Stimulated activated CD4-positive, alpha-beta T cell treated with anti-CD3 and anti-CD28 coated beads, Interleukin-1b, Interleukin-23, amount 100 ng/mL, for 1 hour (primary cell): ENCODE measurements at places on chromosomes 6 and 20.

DNA sequence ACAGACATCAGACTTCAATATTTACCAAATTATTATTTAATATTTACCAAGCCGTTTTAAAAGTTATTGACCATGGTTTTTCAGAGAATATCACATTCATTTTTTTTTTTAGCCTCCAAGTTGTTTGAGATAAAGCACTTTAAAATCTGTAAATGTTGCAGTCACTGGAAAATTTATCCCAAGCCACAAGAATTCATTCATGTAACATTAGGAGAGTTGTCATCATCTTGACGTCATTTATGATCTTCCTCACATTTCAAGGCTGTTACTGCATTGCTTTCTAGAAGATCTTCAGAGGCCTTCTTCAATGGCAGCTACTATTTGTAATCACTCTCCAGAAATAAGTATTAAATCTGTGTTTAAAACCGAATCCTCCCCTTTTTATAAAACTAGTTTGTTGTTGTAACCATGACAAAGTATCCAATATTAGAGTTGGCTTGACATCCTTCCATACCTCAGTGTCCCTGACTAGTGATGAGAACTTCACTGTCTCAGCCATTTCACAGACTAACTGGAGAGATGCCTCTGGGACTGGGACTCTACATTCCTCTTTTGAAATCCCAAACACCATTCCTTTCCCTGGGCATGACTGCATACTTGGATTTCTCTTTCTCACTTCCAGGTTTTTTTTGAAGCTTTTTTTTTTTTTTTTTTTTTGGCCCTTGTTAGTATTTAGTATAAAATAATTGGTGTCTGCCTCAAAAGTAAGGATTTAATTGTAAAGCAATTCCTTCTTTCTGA is 100.1 kb downstream of the ZFAND3 start:
- DNase-seq: no peak

GRCh38 chr6:5968817-5969734 is 37.6 kb downstream of the NRN1 start:
- DNase-seq: no peak

DNA sequence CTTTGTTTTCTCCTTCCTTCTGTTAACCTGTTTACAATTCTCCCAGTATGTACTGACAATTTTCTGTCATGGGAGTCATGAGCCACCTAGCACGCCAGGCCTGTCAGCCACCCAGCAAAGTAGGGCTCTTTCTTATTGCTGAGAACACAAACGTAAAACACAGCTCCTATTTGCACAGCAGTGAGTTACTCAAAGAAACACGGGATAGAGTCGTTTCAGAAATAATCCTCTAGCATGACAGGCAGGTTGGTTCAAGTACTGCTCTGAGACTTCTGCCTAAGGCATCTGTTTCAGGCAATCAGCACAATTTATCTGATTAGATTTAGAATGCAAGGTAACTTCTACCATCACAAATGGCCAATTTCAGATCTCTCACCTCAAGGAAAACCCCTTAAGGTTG is 88.8 kb downstream of the CD24 start:
- DNase-seq: no peak

DNA sequence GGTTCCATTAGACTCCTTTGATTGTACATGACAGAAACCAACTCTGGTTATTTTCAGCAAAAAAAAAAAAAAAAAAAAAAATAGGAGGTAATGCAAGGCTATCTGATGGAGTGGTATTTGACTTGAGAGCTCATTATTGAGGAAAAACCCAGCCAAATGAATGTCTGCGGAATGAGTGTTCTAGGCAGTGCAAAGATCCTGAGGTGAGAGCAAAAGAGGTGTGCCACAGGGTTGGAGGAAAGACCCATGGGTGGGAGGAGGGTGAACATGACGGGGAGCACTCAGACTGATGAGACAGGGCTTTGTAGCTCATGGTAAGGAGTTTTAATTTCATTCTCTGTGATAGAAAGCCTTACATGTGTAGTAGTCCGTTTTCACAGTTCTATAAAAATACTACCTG is 188.9 kb downstream of the TSHZ2 start:
- no peak for DNase-seq

DNA sequence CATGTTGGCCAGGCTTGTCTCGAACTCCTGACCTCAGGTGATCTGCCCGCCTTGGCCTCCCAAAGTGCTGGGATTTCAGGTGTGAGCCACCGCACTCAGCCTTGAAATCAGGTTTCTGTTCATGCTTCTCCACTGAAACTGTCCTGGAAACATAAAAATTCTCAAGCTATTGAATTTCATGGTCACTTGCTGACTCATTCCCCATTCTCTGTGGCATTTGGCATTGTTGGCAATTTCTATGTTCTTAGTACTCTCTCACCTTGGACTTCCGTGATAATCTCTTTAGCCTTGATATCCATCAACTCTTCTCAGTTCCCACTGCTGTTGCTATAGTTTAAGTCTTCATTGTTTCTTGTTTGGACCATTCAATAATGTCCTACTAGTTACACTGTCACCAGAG is 6.2 kb downstream of the SEL1L2 start:
- no peak for DNase-seq

DNA sequence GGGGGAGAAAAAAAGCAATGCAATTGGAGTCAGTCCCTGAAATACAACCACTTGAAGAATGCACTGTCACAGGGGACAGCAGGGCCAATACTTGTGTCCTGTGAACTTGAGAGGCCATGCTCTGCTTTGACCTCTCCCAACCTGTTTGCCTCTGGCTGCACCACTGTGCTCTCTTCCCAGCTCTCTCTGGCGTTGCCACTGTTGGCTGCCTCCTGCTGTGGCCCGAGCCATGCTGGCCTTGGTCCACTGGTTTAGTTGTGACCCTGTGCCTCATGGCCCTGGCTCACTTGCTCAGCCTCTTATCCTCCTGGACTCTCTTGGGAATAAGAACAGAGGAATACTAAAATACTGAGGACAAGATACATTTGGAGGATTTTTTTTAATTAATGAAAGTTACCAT is 14.5 kb upstream of the FBXO30 start:
- DNase-seq: no peak

DNA sequence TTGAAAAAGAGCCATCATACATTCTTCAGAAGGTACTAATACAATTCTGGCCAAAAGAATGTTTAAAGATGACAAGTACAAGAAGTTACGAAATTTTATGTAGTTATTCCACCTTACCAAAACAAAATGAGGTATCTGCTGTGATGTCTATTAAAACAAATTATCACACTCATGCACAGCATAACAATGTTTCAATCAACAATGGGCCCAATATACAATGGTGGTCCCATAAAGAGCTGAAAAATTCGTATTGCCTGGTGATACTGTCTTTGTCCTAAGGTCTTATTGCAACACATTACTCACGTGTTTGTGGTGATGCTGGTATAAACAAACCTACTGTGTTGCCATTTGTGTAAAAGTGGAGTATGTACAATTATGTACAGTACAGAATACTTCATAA is 3.6 kb upstream of the NUP153 start:
- DNase-seq: no peak

- no peak for DNase-seq
These were observed 63.0 kb upstream of the KIF25 start for GRCh38 chr6:167934426-167934864.

DNA sequence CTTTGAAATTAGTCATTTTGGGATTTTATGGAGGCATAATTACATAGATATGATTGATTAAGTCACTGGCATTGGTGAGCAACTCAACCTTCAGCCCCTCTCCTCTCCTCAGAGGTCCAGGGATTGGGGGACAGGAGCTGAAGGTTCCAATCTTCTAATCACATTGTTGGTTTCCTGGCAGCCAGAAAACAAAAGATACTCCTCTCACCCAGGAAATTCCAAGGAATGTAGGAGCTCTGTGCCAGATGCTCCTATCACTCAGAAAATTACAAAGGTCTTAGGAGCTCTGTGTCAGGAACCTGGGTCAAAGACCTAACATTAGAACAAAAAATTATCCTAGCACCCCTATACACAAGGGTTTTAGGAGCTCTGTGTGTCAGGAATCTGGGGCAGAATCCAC is 679.7 kb upstream of the ID4 start:
- no peak for DNase-seq

DNA sequence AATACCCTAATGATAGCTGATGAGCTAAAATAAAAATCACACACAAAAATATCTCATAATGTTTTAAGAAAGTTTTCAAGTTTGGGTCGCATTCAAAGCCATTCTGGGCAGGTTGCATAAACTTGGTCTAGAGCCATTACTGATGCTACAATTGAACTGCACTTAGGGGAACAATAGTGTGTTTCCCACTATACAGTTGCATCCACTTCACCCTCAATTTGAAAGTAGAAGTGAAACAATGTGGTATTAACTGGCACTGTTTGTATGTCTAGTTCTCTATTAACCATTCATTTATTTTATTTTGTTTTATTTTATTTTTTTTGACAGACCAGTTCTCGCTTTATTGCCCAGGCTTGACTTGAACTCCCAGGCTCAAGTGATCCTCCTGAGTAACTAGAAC is 23.0 kb upstream of the STK38 start:
- no peak for DNase-seq

GRCh38 chr6:162497389-162497788 is 230.2 kb downstream of the PRKN start:
- no peak for DNase-seq

- no peak for DNase-seq
These were observed 138.5 kb upstream of the SOX4 start for GRCh38 chr6:21455071-21455470.

DNA sequence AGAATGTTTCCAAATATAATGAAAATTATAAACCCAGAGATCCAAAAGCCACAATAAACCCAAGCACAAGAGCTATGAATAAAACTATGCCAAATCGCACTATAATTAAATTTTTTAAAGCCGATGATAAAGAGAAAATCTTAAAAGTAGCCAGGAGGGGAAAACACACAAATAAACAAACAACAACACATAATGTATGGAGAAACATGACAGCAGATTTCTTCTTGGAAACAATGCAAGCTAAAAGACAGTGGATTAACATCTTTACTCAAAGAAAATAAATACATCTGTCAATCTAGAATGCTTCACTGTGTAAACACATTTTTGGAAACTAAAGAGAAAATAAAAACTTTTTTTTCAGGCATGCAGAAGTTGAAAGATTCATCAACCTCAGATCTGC is 80.3 kb upstream of the RNF24 start:
- DNase-seq: no peak

DNA sequence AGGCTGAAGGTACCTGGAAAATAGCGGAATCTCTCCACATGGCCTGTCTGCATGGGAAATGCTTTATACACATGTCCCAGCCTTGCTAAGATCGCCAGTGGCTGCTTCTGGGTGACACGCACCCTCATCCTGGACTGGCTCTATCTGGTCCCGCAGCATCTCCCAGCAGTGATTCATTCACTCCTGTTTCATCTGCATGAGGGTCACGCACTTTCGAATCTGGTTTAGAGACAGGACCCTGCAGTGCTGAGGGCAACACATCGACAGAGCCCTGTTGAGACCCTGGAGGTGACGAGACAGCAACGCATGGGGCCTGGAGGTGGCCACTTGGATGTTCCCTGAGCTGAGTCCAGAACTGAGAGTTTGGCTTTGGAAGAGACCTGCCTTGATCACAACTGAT is 136.5 kb downstream of the SMOC2 start:
- DNase-seq: no peak

- no peak for DNase-seq
These were observed 27.3 kb downstream of the PDRG1 start for GRCh38 chr20:31924561-31924960.

- no peak for DNase-seq
These were observed 399.8 kb downstream of the HTR1B start for GRCh38 chr6:77063494-77063893.

- no peak for DNase-seq
These were observed 151.6 kb downstream of the EPM2A start for GRCh38 chr6:145583753-145584152.

- DNase-seq: no peak
These were observed 199.7 kb upstream of the SIM1 start for GRCh38 chr6:100664274-100665040.

GRCh38 chr6:53894091-53894490 is 99.3 kb downstream of the LRRC1 start:
- DNase-seq: no peak

- DNase-seq: peak; percentile 62
These were observed 7.8 kb downstream of the FOXF2 start for GRCh38 chr6:1396952-1397868.

DNA sequence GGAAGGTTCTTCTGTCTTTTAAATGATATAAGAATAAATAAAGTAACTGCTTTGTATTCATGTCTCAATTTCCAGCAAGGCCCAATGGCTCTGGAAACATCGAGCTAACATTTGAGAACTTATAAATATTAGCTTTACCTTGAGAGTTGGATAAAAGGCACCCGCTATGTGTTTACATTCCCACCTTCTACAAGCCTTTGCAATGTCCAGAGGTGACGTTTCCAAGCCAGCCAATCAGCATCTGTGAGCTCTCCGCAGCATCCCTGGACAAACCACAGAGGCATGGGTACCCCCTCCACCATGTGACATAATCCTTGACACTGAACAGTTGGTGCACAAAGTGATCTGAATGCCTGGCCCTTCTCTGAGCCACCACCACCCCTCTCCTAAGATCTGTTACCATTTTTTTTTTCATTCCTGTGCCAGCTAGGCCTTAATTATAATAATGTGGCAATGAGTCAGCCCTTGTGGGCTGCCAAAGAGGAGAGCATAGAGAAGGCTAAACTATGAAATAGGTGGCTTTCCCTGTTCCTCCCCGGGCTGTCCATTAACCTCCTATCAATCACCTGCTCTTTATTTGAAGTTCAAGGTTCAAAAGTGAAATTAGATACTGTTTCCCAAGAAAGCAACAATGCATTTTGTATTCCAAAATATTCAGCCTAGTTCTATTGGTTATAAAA is 4.1 kb downstream of the CBLN4 start:
- DNase-seq: no peak

DNA sequence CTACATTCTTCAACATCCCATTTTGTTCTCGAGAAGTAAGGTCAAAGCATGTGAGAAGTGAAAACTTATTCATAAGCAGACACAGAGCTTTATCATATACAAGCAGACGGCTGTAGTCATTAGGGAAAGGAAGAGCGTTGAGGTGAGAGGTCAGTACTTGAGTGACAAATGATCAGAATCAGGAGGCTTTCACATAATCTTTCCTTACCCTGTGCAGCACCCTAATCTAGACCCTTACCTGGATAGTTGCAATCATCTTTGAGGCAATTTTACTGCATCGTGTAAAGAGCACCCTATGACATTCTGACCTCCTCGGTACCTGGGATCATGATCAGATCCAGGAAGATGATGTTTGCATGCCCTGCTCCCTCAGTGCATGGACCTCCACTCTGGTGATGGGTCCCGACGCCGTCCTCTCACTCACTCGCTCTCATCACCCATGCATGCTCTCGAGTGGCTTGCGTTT is 62.7 kb downstream of the RNF182 start:
- DNase-seq: no peak

DNA sequence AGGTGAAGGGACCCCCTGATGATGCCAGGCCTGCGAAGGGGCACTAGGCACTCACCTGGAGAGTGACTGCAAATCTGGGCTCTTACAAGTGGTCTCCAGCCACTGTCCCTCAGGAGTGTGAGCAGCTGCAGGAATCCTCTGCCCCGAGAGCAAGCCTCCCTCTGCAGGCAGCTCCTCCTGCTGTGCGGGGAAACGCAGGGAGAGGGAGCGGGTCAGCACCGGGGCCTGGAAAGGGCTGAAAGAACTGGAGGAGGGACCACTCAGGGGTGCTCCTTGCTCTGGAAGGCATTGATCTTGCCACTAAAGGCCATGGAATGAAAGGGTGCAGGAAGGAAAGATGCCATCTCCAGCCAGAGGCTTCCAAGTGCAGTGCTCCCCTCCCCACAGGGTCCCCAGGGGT is 168.0 kb downstream of the CDH4 start:
- DNase-seq: no peak

- DNase-seq: no peak
These were observed 1.2 kb downstream of the WTAP start for GRCh38 chr6:159728531-159728964.
